Stimulated activated CD8-positive, alpha-beta memory T cell treated with anti-CD3 and anti-CD28 coated beads, Interleukin-4, amount 100 ng/mL, for 48 hours (primary cell): ENCODE measurements at places on chromosomes 4 and X.

DNA sequence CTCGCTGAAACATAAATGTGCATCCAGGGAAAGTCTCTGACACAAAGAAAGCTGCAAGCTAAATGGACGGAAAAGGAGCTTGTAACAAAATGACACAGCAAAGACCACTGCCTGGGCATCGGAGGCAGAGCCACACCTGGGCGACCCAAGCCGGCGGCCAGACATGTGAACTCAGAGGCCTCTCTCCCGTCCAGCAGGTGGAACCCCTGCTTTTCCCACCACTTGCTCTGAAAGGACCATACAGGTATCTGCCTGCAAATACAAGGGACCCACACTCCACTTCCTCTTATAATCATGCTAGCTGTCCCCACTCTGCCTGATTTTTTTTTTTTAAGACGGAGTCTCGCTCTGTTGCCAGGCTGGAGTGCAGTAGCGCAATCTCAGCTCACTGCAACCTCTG, 12.0 kb downstream of the CPLX1 start:
- DNase-seq: no peak

GRCh38 chr4:183601381-183601780, 57.6 kb downstream of the RWDD4 start:
- no peak for DNase-seq

GRCh38 chr4:145338568-145338967, 143.1 kb upstream of the SMAD1 start:
- no peak for DNase-seq

GRCh38 chrX:30027636-30028035, 187.7 kb upstream of the MAGEB2 start:
- DNase-seq: no peak
